ENCODE measurements at places on chromosomes 2 and 18.
A peak's percentile ranks its signal among the peaks of the same experiment; 100 is the strongest.

DNA sequence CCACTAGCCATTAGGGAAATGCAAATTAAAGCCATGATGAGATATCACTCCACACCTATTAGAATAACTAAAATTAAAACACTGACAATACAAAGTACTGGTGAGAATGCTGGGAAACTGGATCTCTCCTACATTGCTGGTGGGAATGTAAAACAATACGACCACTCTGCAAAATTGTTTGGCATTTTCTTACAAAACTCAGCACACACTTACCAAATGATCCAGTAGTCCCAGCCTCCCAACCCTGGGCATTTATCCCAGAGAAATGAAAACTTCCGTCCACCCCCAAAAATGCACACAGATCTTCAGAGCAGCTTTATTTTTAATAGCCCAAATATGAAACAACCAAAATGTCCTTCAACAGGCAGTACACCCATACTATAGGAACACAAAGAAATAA lies 8.9 kb upstream of the TMSB10 start:
- no peak for DNase-seq

GRCh38 chr2:230987137-230988020 lies 8.5 kb upstream of the SPATA3 start:
- peak; percentile 92 for DNase-seq

- no peak for DNase-seq
Observed at GRCh38 chr2:76985387-76986136, 536.6 kb downstream of the LRRTM4 start.

DNA sequence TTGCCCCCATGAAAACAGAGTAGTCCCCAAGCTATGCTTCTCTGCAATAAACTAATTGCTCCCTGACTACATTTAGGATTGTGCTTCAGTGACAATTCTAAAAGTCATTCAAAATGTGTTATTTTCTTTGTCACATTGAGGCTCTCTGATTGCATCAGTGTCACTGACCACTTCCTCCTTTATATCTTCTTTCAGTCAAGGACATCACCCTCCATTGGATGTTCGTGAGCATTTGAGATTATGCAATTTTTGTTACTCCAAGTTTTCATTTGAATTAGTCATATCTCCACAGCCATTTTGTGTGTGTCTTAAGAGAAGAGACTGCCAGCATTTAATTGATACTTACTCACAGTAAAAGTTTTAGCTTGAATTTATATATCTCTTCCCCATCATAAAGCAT lies 780.8 kb upstream of the GCFC2 start:
- DNase-seq, result no peak

DNA sequence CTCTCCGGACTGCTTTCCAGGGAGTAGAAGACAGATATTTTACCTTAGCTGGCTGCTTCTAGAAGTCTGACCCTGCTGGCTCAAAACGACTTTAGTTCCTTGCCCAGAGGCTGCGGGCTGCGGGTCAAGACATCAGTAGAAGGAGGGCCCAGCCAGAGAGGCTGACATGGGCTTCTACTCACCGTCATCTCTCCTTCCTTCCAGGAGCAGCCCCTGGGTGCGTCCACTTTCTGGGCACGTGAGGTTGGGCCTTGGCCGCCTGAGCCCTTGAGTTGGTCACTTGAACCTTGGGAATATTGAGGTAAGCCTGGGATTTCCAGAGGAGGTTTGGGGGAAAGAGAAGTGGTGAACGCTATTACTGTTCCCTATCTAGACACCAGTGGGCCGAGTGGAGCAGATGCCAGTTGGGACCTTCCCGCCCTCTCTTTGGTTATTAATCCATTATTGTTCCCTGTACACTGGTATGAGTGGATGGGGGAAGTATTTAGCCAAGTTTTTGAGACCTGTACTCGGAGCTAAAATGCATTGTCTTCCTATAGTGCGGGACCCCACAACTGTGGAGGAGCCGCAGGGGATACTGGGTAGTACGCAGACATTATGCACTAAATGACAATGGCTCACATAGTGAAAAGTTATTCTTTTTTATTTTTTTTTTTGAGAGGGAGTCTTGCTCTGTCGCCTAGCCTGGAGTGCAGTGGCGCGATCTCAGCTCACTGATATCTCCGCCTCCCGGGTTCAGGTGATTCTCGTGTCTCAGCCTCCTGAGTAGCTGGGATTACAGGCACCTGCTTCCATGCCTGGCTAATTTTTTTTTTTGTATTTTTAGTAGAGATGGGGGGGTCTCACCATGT lies 26.3 kb upstream of the CASP8 start:
- no peak for DNase-seq

- no peak for DNase-seq
Observed at GRCh38 chr2:11584525-11585056, 50.7 kb downstream of the GREB1 start.

DNA sequence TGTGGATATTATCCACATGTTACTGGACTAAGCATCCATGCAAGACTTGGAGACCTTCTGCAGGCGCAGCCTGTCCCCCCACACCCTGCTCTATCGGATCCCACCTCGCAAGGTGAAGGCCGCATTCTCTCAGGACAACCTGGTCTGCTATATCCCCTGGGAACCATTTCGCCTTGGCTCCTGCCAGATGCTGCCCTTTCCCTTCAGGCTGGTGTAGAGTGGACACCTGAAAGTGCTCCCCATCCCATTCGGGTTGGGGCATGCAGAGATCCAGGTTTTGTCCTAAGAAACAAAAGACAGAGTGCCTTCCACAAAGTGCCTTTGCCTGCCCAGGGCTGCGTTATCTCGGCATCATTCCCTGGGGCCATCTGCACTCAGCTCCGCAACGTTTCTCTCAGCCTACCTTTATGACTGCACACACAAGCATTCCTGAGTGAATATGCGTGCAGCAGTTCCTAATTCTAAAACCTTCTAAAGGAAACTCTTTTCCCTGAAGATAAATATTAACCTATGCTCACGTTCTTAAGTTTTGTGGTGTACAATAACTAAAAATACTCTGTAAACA lies 20.5 kb downstream of the FHL2 start:
- DNase-seq, result no peak

GRCh38 chr2:48855142-48855541 lies 99.6 kb upstream of the LHCGR start:
- no peak for DNase-seq

DNA sequence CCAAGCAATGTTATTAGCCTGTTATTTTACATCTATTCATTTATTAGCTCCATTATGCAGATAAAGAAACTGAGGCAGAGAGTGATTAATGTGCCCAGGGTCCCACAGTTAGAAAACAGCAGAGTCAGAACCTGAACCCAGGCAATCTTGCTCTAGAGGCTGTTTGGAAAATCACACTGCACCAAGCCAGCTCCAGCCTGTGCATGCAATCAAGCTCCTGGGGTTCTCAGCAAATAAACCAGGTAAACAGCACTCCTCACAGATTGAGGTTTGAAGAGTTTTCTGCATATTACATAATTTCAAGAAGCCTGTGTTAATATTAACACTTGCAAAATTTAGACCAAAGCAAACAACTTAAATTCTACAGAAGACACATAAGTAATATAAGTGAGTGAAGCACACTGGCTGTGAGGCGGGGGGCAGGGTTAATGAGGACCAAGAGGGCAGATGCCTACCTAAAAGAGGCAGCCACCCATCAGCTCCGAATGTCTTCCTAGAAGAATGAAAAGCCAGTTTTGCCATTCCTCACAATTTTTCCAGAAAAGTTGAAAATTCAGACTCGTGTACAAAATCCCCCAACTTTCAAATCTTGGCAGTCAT lies 35.4 kb downstream of the CACNB4 start:
- DNase-seq, result no peak

DNA sequence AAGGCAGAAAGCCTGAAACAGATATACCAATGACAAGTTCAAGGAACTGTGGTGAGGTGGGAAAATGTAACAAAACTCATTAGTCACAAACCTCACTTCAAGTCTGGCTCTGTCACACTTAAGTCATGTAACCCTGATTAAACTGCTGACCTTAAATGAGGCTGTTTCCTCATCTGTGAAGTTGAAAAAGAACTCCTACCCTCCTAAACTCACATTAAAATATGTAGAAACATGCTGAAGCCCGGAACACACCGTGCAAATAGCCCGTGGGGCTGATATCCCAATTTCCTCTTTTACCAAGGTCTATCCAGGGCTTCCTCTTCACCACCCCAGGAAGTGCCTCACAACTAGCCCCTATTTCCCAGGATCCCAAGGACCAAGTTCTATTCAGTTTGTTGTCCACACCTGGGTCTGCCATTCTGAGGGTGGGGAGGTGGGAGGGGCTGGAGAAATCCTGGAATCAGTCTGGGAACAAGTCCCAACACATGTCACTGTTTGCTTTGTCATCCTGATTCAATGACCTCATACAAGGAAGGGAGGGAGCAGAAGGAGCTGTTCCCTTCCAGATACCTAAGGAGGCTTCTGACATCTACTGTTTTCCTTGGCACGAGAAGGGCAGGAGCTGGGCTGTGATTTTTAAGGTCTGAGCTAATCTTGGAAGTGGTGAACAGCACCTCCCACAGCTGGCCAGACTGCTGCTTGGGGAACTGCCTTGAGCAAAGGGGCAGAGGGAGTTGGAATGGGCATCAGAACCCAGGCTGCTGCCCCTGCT lies 42.3 kb downstream of the SLC4A1AP start:
- DNase-seq, result no peak

DNA sequence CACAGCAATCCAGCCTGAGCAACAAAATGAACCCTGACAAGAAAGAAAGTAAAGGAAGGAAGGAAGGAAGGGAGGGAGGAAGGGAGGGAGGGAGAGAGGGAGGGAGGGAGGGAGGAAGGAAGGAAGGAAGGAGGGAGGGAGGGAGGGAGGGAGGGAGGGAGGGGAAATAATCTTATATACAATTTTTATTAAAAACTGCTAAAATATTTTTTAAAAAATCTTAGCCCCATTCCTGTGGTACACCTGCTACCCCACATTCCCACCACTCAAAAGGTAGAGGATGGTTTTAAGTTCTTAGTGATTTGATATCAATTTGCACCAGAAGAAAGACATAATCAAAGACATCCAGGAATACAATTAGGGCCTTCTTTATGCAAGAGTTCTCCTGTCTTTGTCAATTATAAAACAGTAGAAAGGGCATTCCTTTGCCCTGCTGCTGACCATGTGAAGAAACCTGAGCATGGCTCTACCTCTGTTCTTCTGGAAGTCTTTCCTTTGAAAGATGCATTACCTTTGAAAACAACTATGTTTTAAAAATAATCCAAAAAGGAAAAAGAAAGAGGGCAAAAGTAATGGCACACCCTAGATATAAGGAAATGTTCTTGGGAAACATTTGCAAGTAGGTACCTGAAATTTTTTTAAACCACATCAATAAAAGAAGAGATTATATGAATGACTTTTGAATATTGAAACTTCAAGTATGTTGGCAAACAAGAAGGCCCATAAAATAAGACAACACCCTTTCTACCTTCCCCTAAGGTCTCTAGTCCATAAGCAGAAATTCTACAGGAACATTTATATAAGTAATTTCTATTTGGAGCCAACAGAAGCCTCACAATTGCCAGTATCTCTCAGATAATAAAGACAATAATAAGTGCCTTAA lies 33.7 kb upstream of the ACVR2A start:
- DNase-seq, result no peak

- no peak for DNase-seq
Observed at GRCh38 chr2:11863103-11863502, 116.7 kb downstream of the LPIN1 start.

DNA sequence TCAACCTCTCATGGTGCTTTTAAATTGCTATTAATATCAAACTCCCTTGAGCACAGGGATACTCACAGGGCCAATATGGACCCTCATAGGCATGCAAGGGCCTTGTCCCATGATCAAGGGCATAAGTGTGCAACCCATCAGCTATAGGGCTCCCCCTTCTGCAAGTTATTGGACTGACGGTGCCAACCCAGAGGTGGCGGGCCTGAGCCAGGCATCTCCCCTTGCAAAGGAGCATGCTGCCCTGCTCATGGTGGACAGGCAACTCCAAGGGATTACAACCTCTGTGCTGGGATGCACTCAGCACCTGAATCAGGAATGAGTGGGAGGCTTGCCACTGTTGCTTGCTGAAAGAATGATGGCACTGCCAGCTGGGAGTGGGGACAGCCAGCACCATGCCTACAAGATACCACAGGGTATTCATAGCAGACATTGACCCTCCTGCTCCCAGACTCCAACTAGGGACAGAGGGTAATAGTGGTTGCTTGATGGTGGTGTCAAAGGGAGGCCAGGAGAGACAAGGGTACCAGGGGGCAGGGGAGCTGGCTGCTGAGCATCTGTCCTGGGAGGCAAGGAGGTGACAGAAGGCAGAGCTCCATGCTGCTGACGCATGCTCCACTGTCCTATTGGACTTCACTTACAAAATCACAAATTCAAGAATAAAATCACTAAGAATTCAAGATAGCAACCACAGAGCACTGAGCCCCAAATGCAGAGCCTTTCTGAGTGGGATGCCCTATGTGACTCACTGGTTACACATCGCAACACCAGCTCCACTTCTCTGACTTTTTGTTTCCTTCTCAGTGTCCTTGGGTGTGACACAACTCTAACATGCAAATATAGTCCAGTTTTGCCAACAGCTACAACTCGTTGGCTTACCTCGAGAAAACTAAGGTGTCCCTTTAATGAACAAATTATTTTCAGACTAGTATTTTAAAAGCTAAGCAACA lies 157.1 kb upstream of the CCDC150 start:
- DNase-seq, result no peak

GRCh38 chr2:145685383-145686050 lies 1165.6 kb upstream of the ZEB2 start:
- no peak for DNase-seq

DNA sequence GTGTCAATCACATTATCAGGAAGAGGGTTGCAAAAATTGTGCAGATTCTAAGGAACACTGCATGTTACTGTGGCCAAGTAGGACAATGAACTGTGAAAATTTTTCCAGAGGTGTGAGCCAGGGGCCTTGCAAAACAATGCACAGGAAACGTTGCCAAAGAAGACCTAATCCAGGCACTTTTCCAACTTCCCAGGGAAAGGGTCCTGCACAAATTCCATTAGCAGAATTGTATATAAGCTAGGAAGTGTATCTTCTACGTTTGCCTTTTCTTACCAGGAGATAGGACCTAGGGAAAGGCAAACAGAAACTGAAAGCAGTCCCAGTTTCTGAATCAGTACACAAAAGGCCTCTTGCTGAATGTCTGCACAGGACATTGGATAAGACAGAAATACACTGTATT lies 1888.3 kb upstream of the CELF4 start:
- no peak for DNase-seq

DNA sequence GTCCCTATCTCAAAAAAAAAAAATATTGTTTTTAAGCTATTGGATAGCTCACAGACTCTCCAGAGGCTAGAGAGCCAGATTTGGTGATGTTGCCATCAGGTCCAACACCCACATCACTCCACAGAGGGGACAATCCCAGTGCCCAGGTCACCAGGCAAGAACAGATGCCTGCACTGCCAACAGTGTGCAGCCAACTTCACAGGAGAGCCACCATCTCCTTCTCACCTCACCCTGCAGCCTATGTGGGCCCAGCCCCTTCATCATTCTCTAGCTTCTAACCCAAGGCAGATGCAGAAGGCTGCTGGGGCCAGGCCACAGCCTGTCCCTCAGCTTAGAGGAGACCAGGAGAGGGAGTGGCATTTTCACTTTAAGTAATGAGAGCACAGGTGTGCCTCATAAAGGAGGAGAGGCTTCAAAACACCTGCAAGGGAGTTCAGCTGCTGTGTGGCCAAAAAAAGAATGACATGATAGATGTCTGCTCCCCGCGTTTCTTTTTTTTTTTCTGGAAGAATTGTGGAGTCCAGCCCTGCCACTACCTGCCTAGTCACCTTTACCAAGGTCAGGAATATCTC lies 98.0 kb upstream of the ZSWIM2 start:
- no peak for DNase-seq

- DNase-seq, result no peak
Observed at GRCh38 chr2:19426144-19426543, 67.7 kb upstream of the OSR1 start.
